ENCODE measurements at places on chromosomes 4 and X.

- no peak for DNase-seq
Measured at GRCh38 chr4:142091691-142092182, 455.4 kb downstream of the IL15 start.

GRCh38 chr4:183873409-183874185, 31.5 kb upstream of the STOX2 start:
- DNase-seq, result no peak

DNA sequence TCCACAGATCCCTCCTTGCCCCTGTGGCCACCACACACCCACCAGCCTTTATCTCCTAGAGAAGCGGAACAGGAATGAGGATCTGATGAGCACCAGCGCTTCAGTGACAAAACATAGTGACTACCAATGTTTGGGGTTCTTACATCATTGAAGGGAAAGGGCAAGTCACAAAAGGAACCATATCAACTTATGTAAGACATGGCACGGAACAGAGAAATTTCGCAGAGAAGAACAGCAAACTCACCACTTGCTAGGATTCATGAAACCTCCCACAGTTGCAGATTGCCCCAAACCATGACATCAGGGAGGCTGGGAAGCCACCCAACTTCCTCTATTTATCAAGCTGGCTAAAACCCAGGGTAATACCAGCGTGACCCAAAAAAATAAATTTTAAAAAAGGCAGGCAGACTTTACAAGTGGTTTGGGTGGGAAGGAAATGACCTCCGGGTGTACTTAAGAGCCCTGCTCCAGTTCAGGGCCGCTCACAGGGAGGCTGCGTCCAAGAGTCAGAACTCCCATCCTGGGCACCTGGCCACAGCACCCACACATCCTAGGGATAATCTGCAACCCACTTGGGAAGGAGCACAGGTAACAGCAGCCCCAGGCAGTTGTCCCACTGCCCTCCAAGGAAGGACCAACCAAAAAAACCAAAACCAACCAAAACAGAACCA, 36.0 kb downstream of the ADGRG2 start:
- DNase-seq, result no peak

DNA sequence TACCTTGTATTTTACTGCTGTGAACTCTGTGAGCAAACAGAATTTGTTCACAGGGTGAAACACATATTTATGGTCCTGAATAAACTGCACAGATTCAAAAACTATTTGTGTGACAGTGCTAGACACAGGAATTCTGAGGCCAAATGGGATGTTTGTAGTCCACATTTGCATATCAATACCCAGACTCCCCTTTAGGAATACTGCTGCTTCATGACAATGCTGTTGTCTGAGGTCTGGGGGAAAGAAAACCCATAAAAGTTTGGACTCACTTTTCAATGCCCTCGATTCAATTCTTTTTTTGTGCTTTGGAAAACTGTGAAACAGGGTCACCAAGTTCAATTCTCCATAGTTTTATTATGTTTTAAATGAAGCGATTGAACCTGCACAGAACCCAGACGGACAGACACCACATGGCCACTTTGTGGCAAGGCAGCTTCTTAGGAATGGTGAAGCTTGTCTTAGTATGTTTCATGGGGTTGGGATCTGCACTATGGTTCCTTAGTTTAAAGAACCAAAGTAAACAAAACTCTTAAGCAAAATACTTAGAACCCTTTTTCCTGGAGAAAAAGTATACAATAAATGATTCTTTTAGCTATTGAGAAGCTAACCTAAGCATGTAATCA, 92.3 kb upstream of the MAD2L1 start:
- DNase-seq, result no peak

GRCh38 chrX:29067351-29067750, 480.1 kb downstream of the IL1RAPL1 start:
- no peak for DNase-seq

Data from mesendoderm (in vitro differentiated cells).